ENCODE measurements at places on chromosomes 16 and 17. TPM values are rescaled to one million over a fixed set of nuclear protein-coding genes. Genes with fewer than 3 reads are reported as not detected.

TRIM25 gene
- 7.6 TPM for total RNA-seq

SMIM36 gene
- not detected for total RNA-seq

DNA sequence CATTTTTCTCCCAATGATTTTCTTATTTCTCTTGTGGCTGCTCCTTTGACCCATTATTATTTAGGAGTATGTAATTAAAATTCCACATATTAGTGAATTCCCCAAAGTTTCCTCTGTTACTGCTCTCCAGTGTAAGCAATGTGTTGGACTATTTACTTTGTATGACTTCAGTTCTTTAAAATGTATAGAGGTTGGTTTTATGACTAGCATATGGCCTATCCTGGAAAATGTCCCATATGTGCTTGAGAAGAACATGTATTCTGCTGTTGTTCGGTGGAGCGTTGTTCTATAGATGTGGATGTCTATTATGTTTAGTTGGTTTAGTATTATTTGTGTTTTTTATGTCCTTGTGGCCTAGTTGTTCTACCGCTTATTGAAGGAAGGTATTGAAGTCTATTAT, 6.0 kb upstream of the NT5M start:
- H3K4me3 ChIP-seq, result no peak overlapping the region
- no peaks in the 10 kb centered on the region for H3K36me3 ChIP-seq
- no peaks in the 10 kb centered on the region for H3K27me3 ChIP-seq
- H3K27ac ChIP-seq, result no peak overlapping the region
- H3K4me1 ChIP-seq, result no peaks in the 10 kb centered on the region

DNA sequence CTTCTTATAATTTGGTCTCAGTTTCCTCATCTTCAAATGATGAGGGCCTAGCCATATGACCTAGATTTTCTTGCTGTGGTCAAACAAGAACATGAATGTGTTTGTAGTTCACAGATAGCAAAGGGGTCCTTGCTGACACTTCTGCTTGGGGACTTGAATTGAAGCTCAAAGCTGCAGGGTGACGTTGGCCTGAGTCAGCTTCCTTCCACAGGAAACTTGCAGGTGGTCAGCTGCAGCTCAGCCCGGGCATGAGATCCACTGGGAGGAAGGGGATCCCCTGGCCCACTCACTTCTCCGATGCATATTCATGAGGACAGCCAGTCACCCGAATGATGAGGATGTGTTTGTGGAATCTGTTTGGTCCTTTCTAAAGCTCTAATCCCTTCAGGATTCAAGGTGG, 42.6 kb upstream of the AXIN2 start:
- H3K4me3 ChIP-seq, result no peak overlapping the region
- H3K4me1 ChIP-seq, result peaks cover 22% of the 10 kb centered on the region
- no peak for DNase-seq
- no peak overlapping the region for H3K27ac ChIP-seq
- no peaks in the 10 kb centered on the region for H3K36me3 ChIP-seq

DNA sequence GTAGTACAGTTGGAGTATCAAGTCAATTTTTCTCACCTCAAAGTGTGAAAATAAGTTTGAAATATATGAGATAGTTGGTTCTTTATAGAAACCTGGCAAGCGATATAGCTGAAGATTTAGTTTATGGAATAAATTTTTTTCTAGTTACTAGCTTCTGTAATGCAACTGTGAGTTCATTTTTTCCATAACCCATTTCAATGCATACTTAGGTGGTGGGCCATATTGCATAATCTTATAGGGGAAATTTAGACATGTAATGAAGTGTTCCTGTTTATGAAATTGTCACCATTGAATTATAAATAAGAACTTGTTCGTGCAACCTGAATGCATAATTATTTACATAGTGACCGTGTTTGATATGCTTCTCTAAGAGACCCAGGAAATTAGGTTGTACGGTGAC, 9.0 kb downstream of the MOSMO start:
- no peak for DNase-seq
- no peaks in the 10 kb centered on the region for H3K36me3 ChIP-seq
- no peaks in the 10 kb centered on the region for H3K4me1 ChIP-seq
- H3K27ac ChIP-seq, result no peak overlapping the region

Measured in neural progenitor cell (in vitro differentiated cells).